HuH-7.5 (cell line): ENCODE measurements at places on chromosomes 5 and 9.

DNA sequence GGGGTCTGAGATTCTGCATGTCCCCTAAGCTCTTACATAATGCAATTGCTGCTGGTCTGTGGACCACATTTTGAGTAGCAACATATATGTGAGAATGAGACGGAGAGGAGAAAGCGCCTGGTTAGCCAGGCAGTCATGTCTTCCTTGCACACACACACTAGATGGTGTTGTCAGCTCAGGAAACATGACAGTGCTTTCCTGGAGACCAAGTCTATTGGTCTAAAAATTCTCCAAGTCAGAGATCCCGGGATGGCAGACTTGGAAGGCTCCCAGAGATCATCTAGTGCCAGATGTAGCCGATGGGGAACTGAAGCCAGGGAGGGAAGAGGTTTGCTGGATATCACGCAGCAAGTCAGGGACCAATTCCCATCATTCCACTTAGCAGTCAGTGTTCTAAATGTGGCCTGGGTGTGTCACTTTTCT is 53.4 kb downstream of the GALNT12 start:
- DNase-seq: no peak

DNA sequence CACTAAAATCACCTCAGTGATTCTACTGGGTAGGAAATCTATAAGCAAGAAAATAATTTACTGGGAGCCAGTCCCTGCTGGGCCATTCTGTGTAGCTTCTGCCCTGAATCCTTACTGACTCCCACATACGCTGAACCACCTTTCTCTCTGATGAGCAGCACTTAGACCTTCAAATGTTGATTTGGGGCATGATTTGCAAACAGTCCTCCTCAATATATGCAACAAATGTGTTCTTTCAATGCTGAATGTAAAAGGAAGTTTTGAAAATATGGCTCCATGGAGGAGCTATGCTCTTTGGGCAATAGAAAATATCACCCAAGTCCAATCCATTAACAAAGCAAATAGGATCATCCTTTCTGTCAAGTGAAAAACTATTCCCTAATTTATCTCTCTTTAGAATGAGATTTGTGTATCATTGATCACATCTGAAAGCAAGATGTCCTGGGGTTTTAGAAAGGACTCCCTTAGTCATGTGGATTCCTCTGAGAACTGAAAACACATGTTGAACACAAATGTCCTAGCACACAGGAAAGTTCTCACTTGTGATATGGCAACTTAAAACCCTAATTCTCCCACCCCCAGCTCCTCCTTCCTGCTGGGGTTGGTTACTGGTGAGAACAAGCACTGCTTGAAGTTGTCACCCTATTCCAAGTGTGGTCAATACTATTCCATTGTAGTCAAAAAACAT is 8.9 kb upstream of the CER1 start:
- no peak for DNase-seq

GRCh38 chr9:129836311-129837007 is 1.2 kb downstream of the USP20 start:
- DNase-seq: no peak

GRCh38 chr5:107428303-107428813 is 242.4 kb downstream of the EFNA5 start:
- DNase-seq: no peak

GRCh38 chr5:125894383-125894782 is 528.8 kb upstream of the GRAMD2B start:
- no peak for DNase-seq

- no peak for DNase-seq
These were observed 124.0 kb downstream of the GNAQ start for GRCh38 chr9:77907585-77907984.

- DNase-seq: no peak
These were observed 845.2 kb upstream of the CDH18 start for GRCh38 chr5:20833081-20833627.

DNA sequence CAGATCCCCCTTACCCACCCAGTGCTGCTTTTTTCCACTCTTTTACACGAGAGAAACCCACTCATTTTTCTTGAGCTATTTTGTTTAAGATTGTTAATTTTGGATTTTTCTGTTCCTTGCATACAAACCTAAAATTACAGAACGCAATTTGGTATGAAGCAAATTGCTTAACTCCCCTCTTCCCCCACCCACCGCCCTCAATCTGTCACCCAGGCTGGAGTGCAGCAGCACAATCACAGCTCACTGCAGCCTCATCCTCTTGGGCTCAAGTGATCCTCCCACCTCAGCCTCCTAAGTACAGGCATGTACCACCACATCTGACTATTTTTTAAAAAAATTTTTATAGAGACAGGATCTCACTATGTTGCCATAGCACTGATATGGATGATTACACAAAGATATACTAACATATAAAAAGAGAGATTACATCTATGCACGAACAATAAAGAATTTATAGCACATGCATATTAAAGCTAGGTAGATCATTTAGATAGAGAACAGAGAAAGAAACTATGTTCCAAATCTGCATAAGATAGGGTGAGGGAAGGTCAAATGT is 203.6 kb downstream of the PIK3R1 start:
- DNase-seq: no peak

DNA sequence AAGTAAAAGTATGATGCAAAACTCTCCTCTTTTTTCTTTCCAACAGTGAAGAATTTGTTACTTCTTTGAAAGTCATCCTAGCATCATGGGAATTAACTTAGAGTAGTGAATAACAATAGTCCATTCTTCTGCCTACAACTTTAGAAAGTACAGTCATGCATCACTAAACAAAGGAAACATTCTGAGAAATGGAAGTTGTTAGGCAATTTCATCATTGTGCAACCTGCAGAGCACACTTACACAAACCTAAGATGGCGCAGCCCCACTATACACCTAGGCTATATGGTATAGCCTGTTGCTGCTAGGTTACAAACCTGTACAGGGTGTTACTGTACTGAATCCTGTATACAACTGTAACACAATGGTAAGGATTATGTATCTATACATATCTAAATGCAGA is 1209.3 kb upstream of the C9orf72 start:
- no peak for DNase-seq

- no peak for DNase-seq
These were observed 8.4 kb downstream of the RACK1 start for GRCh38 chr5:181235323-181235688.

GRCh38 chr9:130651221-130651620 is 13.2 kb upstream of the PRDM12 start:
- no peak for DNase-seq

- no peak for DNase-seq
These were observed 18.6 kb downstream of the SLC36A2 start for GRCh38 chr5:151328734-151329133.
